ENCODE measurements at places on chromosomes 12 and 14.

GRCh38 chr14:102227184-102227964 is 77.6 kb downstream of the MOK start:
- no peak for DNase-seq

DNA sequence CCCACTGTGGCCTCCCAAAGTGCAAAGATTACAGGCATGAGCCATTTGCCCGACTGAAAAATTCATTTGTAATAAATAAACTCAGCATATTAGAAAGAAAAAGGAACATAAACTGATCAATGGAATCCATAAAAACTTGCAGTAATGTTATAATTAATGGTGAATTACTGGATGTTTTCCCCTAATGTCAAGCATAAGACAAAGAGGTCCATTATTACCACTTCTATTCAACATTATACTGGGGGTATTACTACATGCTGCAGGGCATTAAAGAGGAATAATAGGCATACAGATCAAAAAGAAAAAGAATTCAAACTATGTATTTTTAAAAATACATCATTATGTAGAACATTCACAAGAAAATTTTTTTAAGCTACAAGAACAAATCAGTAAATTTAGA is 926.8 kb downstream of the LRFN5 start:
- DNase-seq = no peak

DNA sequence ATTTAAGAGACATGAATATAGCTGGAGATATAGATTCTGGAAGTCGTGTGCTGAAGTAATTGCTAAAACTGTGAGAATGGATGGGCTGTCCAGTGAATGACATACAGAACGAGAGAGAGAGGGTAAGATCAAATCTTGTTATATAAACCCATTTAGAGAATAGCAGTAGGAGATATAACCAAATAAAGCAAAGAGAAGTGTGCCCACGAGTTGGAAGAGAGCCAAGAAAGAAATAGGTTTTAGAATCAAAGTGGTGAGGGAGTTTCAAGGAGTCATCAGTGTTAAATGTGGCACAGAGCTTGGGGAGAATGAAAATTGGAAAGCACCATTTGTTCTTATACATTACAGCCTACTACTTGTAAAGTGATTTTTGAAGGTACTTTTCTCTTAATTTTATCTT is 19.2 kb downstream of the TOGARAM1 start:
- DNase-seq = no peak

- no peak for DNase-seq
These were observed 76.8 kb downstream of the ALX1 start for GRCh38 chr12:85356596-85357385.

GRCh38 chr12:103944964-103945363 is 14.8 kb downstream of the HSP90B1 start:
- DNase-seq = no peak

- DNase-seq = no peak
These were observed 500.4 kb downstream of the GALC start for GRCh38 chr14:87492561-87492960.

GRCh38 chr12:105239304-105239703 is 3.3 kb upstream of the APPL2 start:
- no peak for DNase-seq

GRCh38 chr14:76918256-76918781 is 92.1 kb downstream of the LRRC74A start:
- DNase-seq = no peak

DNA sequence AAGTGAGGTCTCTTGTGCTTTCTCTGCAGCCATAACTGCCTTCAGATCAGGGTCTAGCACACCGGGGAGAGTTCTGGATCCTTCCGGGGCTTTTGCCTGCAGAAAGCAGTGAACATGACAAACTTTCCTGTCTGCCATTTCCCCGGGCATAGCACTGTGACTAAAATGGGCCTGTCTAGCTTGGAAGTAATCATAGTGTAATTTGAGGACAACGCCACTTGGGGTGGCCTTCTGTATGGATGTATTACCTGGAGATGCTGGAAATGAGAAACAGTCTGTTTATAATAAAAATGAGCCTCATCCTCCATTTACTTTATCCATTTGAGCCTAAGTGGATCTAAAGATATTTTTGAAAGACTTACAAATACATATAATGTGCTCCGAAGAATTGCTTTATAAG is 453.7 kb downstream of the VRK1 start:
- no peak for DNase-seq

DNA sequence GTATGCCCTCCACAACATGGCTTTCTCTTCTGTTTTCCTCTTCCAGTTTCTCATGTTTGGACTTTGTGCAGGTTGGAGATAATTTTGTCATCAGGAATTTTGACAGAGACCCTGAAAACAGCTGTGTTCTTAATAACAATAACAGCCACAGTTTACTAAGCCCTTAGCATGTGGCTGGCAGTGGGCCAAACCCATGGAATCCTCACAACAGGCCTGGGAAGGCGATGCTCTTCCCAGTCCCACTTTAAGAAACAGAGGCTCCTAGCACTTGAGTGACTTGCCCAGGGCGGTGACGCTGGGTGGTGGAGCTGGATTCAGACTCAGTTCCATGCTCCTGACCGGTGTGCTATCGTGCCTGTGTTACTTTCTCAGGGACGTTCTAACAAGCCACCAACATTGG is 20.1 kb upstream of the PLEKHG3 start:
- DNase-seq = no peak

DNA sequence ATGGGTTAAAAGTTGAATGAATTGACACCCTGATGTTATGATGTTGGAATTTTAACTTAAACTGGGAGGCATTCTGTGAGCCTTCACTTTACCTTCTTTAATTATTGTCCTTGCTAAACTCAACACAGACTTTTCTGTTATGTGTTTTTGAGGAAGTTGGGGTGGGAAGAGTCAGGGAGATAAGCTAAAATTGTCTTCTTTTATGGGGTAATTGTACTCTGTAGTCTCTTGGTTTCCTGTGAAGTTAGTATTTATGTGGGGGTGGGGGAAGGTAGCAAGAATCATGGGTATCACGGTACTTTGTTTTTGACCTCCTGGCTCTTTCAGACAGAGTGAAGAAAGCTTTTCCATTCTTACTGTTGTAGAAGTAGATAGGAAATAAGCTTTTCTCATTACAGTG is 32.9 kb downstream of the RAB21 start:
- no peak for DNase-seq

- peak; percentile 3 for DNase-seq
These were observed 657 bp downstream of the PEBP1 start for GRCh38 chr12:118136559-118137003.

GRCh38 chr12:32535288-32535999 is 136.1 kb downstream of the FGD4 start:
- DNase-seq = no peak

- no peak for DNase-seq
These were observed 16.8 kb downstream of the FLVCR2 start for GRCh38 chr14:75595226-75595625.
